NCI-H69 (cell line): ENCODE measurements at places on chromosomes 2 and 18.

DNA sequence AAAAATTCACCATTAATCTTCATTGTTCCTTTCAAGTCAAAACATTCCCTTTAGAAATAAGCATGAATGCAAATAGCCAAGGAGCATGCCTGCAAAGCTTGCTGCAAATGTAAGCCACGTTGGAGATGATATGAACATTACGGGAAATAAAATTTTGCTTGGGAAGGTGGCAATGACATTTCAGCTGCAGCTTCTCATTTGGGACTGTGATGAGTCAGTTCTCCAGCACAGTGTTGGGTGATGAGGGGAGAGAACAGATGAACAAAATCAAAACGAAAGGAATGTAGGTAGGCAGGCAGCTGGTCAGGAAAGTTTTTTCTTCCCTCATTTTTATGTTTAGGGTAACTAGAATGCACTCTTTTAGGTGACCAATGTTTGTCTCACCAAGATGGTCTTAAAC is 65.3 kb upstream of the CHRNA1 start:
- DNase-seq = no peak

DNA sequence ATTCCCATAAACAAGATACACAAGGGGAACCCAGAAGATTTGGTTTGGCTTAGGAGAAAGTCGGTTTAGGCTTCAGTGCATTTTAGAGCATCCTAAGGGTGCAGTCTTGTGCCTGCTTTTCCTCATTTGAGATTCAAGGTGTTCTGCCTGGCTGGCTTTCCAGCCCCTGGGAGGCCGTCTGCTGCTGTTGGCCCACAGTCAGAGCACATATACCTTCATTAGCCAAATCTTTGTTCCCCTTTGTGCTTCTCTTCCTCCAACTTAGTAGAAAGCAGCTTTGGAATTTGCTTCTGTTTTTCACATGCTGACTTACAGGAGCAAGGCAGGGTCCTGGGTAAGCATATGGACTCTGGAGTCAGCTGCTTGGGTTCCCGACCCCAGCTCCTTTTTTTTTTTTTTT is 477.1 kb upstream of the TCF4 start:
- DNase-seq = no peak

GRCh38 chr18:8794934-8795280 is 89.6 kb downstream of the MTCL1 start:
- no peak for DNase-seq

DNA sequence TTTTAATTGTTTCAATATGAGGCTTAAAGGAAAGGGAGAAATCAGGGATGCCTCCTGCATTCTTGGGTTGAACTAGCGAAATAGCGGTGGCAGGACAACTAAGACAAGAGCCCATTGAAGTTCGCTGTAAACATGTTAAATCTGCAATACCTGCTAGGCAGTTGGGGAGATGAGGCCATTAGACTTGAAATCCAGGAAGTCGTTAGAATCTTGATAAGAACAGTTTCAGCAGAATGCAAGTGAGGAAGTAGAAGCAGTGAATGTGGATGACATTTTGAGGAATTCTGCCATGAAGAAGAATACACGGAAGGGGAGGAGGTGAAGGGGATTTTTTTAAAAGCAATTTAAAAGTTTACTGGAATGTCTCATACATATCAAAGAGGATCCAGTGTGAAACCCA is 109.7 kb downstream of the LPIN1 start:
- DNase-seq = no peak

DNA sequence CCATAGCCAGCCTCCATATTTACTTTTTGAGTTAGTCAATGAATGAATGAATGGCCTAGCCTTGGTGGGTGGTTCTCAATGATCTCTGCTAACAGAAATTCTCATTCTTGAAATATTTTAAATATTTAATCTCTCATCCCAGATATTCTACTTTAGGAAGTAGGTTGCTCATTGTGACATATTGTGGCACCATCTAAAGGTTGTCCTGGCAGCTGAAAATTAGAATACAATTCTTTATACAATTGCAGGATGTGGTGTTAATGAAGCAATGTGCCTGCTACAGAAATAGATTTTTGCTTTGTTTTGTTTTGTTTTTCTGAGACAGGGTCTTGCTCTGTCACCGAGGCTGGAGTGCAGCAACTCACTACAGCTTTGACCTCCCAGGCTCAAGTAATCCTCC is 35.8 kb downstream of the SCG2 start:
- DNase-seq = no peak

- no peak for DNase-seq
Measured at GRCh38 chr2:134712736-134713135, 6.1 kb downstream of the TMEM163 start.

GRCh38 chr18:77115192-77115953 is 17.2 kb downstream of the MBP start:
- DNase-seq = no peak

- DNase-seq = peak; percentile 22
Measured at GRCh38 chr2:45007961-45008295, 1.3 kb downstream of the SIX2 start.

- DNase-seq = no peak
Measured at GRCh38 chr2:30981510-30981909, 156.7 kb downstream of the GALNT14 start.

- DNase-seq = no peak
Measured at GRCh38 chr2:42268528-42269151, 92.4 kb downstream of the COX7A2L start.

DNA sequence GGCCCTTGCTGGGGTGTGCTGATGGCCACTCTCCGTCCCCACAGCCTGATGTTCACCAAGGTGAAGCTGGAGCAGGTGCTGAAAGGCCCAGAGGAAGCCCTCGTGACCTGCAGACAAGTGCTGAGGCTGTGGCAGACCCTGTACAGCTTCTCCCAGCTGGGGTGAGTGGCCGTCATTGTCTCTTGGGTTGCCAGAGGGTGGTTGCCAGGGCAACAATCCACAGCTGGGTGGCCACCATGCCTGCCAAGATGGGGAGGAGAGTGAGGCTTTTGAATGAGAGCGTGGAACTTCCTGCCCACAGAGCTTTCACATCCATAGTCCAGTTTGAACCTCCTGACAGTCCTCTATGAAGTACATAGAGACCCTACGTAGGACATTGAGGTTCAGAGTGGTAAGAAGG is 108.8 kb downstream of the STPG4 start:
- peak; percentile 67 for DNase-seq

- no peak for DNase-seq
Measured at GRCh38 chr2:145043399-145043834, 523.5 kb upstream of the ZEB2 start.

GRCh38 chr2:95058466-95058988 is 33.0 kb downstream of the MAL start:
- no peak for DNase-seq

DNA sequence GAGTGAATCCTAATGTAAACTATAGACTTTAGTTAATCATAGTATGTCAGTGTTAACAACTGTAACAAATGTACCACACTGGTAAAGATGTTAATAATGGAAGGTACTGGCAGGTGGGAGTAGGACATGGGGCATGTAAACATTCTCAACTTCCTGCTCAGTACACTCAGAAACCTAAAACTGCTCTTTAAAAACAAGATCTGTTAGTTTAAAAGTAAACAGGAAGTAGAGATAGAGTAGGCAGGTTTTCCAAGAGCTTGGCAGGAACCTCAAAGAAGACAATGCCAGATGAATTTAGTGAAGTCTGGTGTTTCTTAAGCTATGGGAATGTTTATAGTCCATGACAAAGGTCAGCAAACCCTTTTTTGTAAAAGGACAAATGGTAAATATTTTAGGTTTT is 46.6 kb downstream of the CCDC138 start:
- no peak for DNase-seq

- no peak for DNase-seq
Measured at GRCh38 chr2:28444956-28445355, 50.9 kb upstream of the PLB1 start.

DNA sequence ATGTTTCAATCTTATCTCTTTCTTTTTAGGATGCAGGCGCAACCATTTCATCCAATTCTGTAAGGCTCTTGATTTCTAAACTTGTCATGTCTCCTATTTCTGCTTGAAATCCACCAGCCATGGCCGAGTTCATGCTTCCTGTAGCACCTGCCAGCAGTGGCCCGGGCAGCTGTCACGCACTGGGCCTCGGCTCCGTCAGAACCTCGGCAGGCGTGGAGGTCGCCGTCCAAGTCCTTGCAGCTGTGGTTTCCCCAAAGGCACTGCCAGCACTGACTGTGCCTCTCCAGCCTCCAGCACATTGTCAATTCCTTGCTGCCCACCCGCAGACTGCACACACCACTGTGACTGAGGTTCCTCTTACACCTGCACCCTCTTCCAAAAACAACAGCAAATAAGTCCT is 188.7 kb upstream of the SALL3 start:
- DNase-seq = no peak

GRCh38 chr18:46046126-46046525 is 25.9 kb downstream of the PSTPIP2 start:
- DNase-seq = no peak

- DNase-seq = peak; percentile 10
Measured at GRCh38 chr2:20634507-20635112, 16.3 kb downstream of the HS1BP3 start.

GRCh38 chr2:218569038-218569431 is 396 bp downstream of the CNOT9 start:
- DNase-seq = peak; percentile 74

GRCh38 chr2:229160180-229160579 is 110.9 kb downstream of the PID1 start:
- DNase-seq = no peak
